Right cardiac atrium (tissue), 5 donors: ENCODE measurements at places on chromosomes 3 and 15. TPM values are rescaled to one million over a fixed set of nuclear protein-coding genes. Genes with fewer than 3 reads are reported as not detected.

Gene MYL3
- total RNA-seq: 42.7 TPM

Gene GANC
- 20.8 TPM for total RNA-seq

Gene AGBL1
- total RNA-seq: not detected

Gene TNFSF10
- total RNA-seq: 9.6 TPM

Gene CDC25A
- total RNA-seq: 0.91 TPM

Gene NR2E3
- total RNA-seq: not detected

Gene SCN11A
- 0.06 TPM for total RNA-seq

Gene NR1I2
- total RNA-seq: not detected

DNA sequence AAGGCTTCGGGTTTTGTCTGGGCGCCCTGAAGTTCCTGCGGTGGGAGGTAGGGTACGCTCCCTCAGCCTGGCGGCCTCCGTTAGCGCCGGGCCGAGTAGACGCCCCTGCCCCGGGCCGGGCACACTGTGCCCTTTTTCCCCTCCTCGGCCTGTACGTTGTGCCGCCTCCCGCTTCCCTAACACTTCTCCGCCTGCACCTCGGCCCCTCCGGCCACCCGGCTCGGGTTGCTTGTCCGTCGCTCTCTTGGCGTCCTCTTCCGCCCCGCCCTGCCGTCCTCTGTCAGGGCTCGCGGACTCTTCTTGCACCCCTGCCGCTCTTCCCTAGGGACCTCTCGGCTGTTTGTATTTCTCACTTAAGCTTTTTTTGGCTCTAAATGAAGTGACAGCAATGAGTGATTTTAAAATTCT lies 384 bp downstream of the KNL1 start:
- DNase-seq: peak; percentile 75

DNA sequence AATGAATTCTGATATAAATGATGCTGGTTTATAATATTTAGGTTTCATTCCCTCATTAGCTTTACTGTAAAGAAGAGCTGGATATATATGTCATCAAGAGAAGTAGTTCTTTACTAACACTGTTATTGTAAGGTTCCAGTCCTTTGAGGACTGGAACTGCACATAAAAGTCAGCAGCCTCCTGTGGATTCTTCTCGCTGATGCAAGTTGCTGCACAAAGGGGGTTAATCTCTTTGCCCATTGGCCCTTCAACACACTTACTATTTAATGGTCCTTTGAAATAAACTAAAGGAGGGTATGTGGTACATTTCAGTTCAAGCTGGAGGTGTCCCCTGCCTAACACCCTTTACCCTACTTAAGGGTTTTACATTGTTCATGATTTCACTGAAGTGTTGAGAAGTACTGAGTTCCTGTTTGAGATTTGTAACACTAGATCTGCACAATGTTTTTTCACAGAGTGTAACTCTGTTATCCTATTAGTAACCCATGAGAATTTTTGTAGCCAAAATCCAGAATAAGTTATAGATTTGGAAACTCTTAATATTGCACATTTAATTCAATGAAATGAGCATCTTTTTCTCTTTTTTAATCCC lies 43.9 kb downstream of the NR2C2 start:
- DNase-seq: no peak

- no peak for DNase-seq
These were observed 20.0 kb downstream of the TRIM71 start for GRCh38 chr3:32837789-32838188.

- DNase-seq: no peak
These were observed 27.0 kb downstream of the ALS2CL start for GRCh38 chr3:46666453-46666845.

DNA sequence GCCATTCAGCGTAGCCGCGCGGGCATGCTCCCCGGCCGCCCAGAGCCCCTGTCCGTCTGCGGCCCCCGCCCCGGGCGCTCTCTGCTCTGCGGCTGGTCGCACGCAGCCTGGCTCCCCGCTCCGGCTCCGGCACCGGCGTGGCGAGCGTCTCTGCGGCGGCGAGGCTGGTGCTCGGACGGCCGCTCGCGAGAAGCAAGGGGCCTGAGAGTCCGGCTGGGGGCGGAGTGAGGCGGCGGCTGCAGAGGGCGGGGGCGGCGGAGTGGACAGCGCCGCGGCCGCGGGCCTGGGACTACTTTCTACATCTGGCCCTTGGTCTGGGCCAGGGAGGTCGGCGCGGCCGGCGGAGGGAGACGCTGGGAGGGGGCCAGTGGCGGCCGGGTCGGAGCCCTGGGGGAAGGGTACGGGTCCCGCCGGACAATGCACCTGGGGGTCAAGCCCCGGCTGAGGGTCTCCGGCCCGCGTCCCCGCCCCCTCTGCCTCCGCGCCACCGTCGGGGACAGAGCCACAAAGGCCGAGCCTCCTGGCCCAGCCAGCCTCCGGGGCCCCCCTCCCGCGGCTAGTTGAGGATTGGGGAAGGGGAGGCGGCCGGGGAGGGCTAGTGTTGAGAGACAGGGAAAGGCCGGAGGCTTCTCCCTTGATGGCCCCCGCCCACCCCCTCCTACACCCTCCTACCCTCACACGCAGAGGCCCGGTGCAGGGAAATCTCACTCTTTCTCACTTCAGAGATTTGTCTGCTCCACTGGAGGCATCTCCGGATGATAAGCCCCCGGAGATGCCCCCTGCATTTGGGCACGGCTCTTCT lies at the start of gene PRTG:
TSS of gene PRTG (minus strand) at position 226 of the 802 bp plus-strand sequence. CDS start at position 5, 221 bp downstream.
- DNase-seq: peak; percentile 79

GRCh38 chr15:101657968-101658784 lies 6.0 kb upstream of the TM2D3 start:
- DNase-seq: peak; percentile 18

DNA sequence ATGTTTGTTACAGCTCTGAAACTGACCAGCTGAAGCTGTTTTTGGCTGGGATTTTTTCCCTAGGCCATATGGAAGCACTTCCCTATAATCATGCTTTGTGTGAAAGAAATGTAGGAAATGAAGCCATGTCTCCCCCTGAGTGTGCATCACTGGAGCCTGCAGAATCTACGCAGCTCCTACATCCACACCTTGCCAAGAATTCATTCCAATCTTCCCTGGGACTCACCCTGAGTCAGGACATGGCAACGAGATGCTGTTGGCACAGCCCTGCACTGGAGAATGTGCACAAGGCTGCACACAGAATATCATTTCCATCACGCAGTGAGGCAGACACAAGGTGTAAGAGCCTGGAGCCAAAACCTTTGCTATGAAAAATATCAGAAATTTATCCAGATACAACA lies 189.5 kb downstream of the ADAMTSL3 start:
- peak; percentile 58 for DNase-seq

GRCh38 chr3:128591738-128592426 lies 58.7 kb downstream of the RPN1 start:
- DNase-seq: no peak

- no peak for DNase-seq
These were observed 353.5 kb downstream of the MCTP2 start for GRCh38 chr15:94584833-94585244.

DNA sequence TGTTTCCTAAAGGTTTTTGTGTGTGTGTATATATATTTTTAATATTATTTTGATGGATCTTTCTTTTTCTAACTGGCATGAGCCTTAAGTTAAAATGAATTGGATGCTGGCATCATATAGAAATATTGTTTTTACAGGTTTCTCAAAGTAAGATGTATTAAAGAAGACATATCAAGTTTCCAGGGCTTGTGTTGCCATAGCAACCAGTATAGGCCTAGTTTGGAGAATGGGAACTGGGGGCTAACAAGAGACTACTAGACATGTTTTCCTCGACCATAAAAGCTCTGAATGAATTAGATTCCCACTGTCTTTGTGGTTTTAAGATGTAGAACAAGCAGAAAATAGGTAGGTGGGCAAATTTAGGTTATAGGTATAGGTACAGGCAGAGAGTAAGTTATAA lies 771.4 kb downstream of the TUSC7 start:
- DNase-seq: no peak

DNA sequence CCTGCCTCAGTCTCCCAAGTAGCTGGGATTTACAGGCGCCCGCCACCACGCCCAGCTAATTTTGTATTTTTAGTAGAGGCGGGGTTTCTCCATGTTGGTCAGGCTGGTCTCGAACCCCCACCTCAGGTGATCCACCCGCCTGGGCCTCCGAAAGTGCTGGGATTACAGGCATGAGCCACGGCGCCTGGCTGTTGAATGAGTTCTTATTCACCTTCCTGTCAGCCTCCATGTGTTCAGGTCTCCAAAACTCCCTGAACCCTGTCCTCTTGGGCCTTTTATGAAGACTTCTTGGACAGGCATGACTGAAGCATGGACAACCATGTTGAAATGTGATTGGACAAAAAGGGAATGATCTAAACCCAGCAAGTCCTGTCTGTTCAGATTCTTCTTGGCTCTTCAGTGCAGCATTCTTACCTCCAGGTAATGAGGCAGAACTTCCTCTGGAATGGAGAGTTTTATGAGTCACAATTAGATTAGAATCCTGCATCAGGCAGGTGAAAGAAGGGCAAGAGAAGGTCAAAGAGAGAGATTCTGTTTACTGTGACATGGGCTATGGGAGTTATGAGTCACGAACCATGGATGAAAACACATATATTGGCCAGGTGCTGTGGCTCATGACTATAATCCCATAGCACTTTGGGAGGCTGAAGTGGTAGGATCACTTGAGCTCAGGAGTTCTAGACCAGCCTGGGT lies 23.1 kb upstream of the EIF4A2 start:
- DNase-seq: no peak

DNA sequence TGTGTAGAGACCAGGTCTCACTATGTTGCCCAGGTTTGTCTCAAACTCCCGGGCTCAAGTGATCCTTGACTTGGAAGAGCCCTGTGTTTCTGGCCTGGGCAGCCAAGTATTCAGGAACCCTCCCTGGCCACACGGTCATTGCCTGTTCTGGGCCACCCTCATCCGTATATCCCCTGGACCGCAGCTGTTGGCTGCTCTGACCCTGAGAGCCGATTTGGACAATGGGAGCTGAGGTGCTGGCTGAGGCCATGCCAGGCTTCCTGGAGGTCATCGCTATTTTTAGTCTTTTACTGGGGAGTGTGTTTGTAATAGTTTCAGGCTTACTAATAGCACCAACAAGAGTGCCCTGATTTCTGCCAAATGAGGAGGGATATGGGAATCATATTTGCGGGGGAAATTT lies 60.7 kb downstream of the ADAMTS7 start:
- DNase-seq: no peak

- no peak for DNase-seq
These were observed 62.7 kb upstream of the CCR4 start for GRCh38 chr3:32888739-32889138.

GRCh38 chr3:165549037-165549436 lies 288.2 kb downstream of the BCHE start:
- DNase-seq: no peak

DNA sequence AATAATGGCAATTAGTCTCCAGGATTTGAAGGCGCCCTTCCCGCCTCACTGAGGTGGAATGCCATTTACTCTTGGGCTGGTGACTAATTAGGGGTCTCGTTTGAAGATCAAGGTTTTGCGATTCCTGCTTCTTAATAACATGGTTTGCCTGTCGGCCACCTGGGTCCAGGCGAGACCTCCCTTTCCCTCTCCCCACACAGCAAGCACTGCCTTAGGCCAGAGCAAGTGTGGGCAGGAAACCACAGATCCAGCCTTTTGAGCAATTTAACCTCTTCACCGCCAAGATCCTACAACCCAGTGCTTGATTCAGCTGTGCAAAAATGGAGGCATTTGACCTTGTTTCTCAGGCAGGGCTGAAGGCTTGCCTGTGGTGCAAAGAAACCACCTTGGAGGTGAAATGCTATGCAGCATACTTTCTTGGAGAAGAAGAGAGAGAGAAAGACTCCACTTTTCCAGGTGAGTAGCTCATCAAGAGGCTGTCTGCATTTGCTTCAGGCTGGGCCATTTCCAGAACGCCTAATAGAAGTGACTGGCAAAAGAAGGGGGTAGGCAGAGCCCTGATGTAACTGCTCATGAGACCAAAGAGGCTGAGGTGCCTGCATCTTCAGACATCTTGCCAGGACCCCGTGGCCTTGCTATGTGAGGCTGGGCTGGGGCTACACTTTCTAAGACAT lies 34.1 kb upstream of the WNT5A start:
- no peak for DNase-seq

GRCh38 chr3:81793410-81793809 lies 32.0 kb upstream of the GBE1 start:
- DNase-seq: no peak

- no peak for DNase-seq
These were observed 178.2 kb upstream of the ADAMTS9 start for GRCh38 chr3:64865839-64866570.

- no peak for DNase-seq
These were observed 293.1 kb upstream of the CHRM5 start for GRCh38 chr15:33675246-33675645.

DNA sequence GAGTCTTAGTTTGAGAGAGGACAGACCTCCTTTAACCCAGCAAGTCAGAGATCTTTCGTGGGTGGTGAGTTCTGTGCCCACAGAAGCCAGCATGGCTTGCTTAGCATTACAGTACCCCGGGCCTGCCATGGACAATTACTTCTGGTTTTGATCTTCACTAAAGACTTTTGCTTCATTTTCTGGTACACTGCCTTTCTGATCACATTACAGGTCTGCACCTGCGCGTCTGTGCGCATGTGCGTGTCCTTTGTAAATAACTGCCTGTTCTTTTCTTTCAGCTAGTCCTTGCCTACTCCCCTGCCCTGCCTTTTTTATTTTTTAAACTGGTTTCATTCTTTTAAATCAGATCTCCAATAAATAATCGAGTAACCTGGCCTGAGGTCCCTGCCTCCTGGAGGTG lies 57.1 kb upstream of the CMTM8 start:
- DNase-seq: no peak

- no peak for DNase-seq
These were observed 90.8 kb downstream of the ANP32A start for GRCh38 chr15:68729789-68730411.

DNA sequence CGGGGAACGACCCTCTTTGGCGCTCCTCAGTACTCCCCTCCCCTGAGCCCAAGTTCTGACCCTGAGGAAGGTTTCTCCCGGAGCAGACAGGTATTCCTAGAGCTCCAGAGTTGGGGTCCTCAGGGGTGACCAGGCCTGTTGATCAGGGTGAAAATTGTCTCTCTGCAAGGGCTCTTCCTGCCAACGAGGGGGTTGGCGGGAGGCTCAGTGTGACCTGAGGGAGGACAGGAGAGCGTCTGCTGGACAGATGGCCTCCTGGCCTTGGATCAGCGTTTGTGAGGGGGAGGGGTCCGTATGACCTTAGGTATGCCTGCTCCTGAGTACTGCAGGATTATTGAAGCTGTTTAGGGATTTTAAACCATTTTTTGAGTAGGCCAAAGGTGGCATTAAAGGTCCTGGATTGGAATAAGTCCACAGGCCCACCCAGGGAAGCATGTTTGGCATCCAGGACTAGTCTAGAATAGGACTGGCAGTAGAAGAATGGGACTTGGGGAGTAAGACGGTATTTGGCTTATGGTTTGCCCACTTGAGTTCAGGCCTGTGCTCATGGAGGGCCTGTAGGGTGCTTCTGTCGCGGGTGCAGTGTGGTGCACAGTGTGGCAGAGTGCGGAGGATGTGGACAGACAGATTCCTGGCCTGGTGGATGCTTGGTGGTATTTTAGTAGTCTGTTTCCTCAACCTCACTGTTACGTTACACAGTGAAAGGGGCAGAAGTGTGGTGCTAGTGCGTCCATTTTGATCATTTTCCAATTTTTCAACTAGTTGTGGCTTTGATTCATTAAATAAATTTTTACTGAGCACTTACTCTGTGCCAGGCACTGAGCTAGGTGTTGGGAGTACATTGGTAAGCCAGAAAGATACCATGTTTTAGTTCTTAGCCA lies 959 bp downstream of the ZNF592 start:
- DNase-seq: peak; percentile 36

- no peak for DNase-seq
These were observed 44.9 kb downstream of the KLF15 start for GRCh38 chr3:126312341-126312740.

GRCh38 chr3:108125550-108126071 lies 34.8 kb upstream of the CD47 start:
- DNase-seq: no peak

GRCh38 chr3:105503191-105503593 lies 136.5 kb downstream of the ALCAM start:
- no peak for DNase-seq
